ENCODE measurements at places on chromosomes 7 and 10. TPM values are rescaled to one million over a fixed set of nuclear protein-coding genes. Genes with fewer than 3 reads are reported as not detected.
A peak's percentile ranks its signal among the peaks of the same experiment; 100 is the strongest.

The PAOX gene
- 6.0 TPM for total RNA-seq

The EPO gene
- not detected for total RNA-seq

The ATRNL1 gene
- 0.93 TPM for total RNA-seq

DNA sequence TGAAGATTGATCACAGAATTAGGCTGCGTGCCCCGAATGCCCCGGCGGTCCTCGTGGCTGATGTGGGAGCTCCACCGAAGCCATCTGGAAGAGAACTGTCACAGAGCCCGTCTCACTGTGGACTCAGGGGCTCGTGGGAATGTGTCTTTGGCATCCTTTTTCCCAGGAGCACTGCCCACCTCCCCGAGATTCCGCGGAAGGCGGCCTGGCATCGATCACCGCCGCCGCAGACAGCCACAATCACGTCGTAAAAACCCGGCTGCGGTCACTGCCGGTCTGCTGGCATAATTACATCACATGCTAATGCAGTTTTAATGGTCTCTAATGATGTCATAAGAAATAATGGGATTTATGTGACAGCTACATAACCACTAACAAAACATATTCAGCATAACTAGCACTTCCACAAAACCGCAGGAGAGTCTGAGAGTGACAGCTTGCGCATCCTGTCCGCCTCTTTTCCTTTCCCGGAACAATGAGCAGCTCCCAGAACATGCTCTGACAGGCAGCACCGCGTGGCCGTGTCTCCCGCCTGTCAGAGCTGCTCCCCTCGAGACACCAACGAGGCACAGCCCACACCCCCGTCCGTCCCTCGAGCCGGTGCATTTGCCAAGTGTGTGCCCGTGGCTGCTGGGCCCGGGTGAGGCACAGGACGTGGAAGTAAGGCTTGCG, 490.0 kb downstream of the PTPRN2 start:
- no peaks in the 10 kb centered on the region for H3K36me3 ChIP-seq
- DNase-seq = peak; percentile 52
- no peak overlapping the region for H3K4me3 ChIP-seq

DNA sequence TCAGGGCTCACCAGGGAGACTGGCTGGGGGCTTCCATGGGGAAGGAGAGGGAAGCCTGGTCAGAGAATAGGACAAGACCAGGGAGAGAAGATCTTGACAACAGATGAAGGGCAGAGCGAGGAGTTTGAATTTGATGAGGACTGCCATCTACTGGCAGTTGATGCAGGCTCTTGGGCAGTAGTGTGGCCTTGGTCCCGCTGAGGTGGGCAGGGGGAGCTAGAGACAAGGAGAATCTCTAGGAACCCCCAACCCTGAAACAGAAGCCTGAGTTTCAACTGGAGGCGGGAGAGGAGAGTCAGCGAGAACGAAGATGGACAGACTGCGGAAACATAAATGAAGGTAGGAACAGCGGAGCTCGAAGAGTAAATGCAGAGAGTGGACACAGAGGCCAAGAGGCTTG, 81.0 kb downstream of the PPP1R3C start:
- H3K36me3 ChIP-seq = no peaks in the 10 kb centered on the region
- DNase-seq = no peak
- H3K4me1 ChIP-seq = no peaks in the 10 kb centered on the region

DNA sequence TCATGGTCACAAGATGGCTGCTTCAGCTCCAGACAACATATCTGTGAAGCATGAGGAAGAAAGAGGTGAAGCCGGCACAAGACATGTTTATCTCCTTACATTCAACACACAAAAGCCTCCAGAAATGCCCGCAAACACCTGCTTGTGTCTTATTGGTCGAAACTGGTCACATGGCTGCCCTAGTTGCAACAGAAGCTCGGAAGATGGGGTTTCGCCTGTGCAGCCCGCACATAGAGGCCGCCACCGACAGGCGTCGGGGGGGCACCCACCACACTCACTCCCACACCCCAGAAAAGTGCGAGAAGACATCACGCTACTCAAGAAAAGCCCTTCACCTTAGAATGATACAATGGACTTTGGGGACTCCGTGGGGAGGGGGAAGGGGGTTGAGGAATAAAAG, 63.0 kb upstream of the MGMT start:
- H3K27me3 ChIP-seq = no peaks in the 10 kb centered on the region
- no peaks in the 10 kb centered on the region for H3K36me3 ChIP-seq
- no peak overlapping the region for H3K4me3 ChIP-seq
- H3K27ac ChIP-seq = no peak overlapping the region

GRCh38 chr7:77674878-77675277, 21.4 kb upstream of the RSBN1L start:
- no peaks in the 10 kb centered on the region for H3K36me3 ChIP-seq
- no peak overlapping the region for H3K27ac ChIP-seq
- peak; percentile 73 for DNase-seq
- H3K4me3 ChIP-seq = no peak overlapping the region
- no peaks in the 10 kb centered on the region for H3K4me1 ChIP-seq

DNA sequence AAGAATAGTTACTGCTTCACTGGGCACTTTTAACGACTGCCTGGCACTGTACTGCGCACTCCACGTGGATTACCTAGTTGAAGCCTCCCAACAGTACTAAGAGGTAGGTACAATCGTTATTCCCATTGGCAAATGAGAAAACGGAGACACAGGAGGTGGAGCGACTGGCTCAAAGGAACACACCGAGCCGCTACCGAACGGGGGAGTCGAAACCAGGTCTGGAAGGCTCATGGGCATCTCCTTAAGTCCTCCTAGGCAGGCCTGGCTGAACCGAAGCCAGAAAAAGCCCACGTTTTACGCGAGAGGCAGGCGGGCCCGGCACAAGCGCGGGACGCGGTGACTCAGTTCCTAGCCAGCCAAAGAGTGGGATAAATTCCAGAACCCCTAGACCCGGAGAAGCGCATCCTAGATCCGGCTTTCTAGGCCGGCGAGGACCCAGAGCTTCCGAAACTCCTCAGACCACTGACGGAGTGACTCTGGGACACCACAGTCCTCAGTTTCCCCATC, 472 bp downstream of the PDAP1 start:
- H3K27ac ChIP-seq = peak overlapping the region; percentile 99
- DNase-seq = no peak
- H3K4me1 ChIP-seq = peaks cover 43% of the 10 kb centered on the region
- H3K27me3 ChIP-seq = no peaks in the 10 kb centered on the region
- H3K36me3 ChIP-seq = peaks cover 38% of the 10 kb centered on the region
- H3K4me3 ChIP-seq = peak overlapping the region; percentile 100

- peak overlapping the region; percentile 12 for H3K27ac ChIP-seq
- peaks cover 8% of the 10 kb centered on the region for H3K4me1 ChIP-seq
- DNase-seq = no peak
- no peaks in the 10 kb centered on the region for H3K27me3 ChIP-seq
These were observed 25.9 kb downstream of the ST8SIA6 start for GRCh38 chr10:17428351-17429097.

- H3K4me1 ChIP-seq = no peaks in the 10 kb centered on the region
- no peaks in the 10 kb centered on the region for H3K27me3 ChIP-seq
- H3K36me3 ChIP-seq = no peaks in the 10 kb centered on the region
- no peak overlapping the region for H3K4me3 ChIP-seq
These were observed 48.4 kb upstream of the FZD8 start for GRCh38 chr10:35690534-35690933.

DNA sequence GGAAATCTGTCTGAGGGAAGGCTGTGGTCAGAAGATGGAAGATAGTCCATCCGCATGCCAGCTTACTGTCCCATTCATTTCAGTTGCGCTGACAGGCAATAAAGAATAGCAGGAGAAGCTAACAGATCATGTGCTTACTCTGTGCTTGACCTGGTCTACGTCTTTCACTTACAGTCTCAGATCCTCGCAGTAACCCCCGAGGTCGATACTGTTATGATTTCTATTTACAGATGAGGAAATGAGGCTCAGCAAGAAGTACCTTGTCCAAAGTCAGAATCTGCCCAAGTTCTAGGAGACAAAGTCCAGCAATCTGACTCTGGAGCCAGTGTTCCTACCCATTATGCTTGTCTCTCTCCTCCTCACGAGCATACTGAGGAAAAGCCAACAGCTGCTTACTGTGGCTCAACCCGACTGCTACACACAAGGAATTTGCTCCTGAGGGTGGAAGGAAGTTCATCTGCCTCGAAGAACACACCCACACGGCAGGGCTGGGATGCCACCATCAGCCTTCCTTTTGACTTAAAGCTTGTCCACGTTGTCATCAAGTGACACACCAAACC, 74.2 kb downstream of the MINPP1 start:
- no peak overlapping the region for H3K4me3 ChIP-seq
- no peak for DNase-seq
- H3K36me3 ChIP-seq = no peaks in the 10 kb centered on the region
- no peak overlapping the region for H3K27ac ChIP-seq
- no peaks in the 10 kb centered on the region for H3K27me3 ChIP-seq

DNA sequence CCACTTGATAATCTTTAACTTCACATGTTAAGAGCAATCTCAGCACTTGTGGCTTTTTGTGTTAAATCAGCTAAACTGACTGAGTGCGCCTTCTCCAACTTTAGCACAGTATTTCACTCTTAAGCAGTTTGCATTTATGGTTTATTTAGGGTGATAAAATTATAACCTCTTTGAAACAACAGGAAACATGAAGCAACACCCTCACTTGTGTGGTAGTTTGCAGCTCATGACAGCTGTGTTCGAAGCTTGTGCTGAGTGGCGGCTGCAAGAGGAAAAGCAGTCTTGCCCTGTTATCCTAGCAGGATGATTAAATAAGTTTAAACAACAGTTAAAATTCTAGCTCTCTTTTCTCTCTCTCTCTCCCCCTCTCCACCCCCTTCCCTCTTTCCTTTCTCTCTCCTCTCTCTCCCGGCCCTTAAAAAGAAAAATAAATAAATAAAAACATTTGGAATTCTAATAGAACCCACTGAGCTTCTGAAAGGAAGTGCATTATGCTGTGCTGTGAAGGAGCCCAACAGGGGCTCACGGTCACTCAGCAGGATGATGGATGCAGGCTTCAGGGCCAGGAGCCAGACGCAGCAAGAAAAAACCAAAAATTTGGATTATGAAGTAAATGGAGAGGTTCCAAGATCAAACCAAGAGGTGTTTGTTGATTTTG, 25.2 kb downstream of the OGDH start:
- peaks cover 71% of the 10 kb centered on the region for H3K4me1 ChIP-seq
- DNase-seq = no peak
- H3K36me3 ChIP-seq = peaks cover 7% of the 10 kb centered on the region
- H3K27ac ChIP-seq = peak overlapping the region; percentile 55

DNA sequence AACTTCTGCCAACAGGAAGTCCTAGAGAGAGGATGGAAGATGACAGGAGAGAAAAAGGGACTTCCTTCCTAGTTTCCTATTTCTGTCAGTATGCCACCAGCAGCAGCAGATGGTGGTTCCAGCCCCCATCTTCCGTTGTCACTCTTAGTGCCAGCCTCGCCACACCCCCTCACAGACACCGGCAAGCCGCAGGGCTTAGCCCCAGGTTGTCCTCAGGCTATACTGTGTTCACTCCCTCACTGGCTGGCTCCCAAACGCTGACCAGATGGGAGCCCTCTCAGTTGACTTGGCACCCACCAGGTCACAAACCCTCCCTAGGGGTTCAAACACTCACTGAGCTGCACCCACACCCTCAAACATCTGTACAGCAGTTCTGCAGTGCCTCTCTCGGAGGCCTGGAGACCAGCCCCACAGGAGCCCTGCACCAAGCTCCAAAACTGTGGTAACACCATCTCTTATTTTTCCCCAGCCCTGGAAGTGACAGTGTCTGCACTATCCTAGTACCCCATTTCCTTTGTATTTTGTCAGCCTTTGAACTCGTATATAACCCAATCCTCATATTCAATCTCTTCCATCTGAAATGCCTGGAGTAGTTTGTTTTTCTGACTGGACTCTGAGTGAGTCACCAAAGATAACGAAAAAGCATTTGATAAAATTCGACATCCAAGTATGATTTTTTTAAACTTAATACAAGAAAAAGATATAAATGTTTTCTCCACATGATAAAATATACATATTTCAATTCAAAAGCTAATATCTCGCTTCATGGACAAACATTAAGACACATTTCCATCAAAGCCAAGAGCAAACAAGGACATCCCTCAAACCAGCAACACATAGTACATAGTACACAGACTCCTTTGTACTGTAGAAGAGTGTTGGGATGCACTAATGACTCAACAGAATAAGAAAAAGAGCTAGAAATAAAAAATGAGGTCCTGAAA, 34.5 kb downstream of the SMURF1 start:
- no peak for DNase-seq
- no peaks in the 10 kb centered on the region for H3K27me3 ChIP-seq
- H3K4me3 ChIP-seq = no peak overlapping the region
- peak overlapping the region; percentile 3 for H3K27ac ChIP-seq
- H3K4me1 ChIP-seq = peaks cover 72% of the 10 kb centered on the region

GRCh38 chr10:28359334-28359733, 56.5 kb upstream of the MPP7 start:
- no peak overlapping the region for H3K27ac ChIP-seq
- H3K4me1 ChIP-seq = no peaks in the 10 kb centered on the region
- no peak overlapping the region for H3K4me3 ChIP-seq
- H3K27me3 ChIP-seq = no peaks in the 10 kb centered on the region

GRCh38 chr7:79287981-79288380, 165.5 kb downstream of the MAGI2 start:
- H3K27ac ChIP-seq = no peak overlapping the region
- no peak overlapping the region for H3K4me3 ChIP-seq
- DNase-seq = no peak
- no peaks in the 10 kb centered on the region for H3K27me3 ChIP-seq

- no peaks in the 10 kb centered on the region for H3K36me3 ChIP-seq
- no peak overlapping the region for H3K4me3 ChIP-seq
- no peak overlapping the region for H3K27ac ChIP-seq
- DNase-seq = peak; percentile 47
- no peaks in the 10 kb centered on the region for H3K4me1 ChIP-seq
These were observed 33.9 kb downstream of the ANXA8 start for GRCh38 chr10:47449979-47450378.

DNA sequence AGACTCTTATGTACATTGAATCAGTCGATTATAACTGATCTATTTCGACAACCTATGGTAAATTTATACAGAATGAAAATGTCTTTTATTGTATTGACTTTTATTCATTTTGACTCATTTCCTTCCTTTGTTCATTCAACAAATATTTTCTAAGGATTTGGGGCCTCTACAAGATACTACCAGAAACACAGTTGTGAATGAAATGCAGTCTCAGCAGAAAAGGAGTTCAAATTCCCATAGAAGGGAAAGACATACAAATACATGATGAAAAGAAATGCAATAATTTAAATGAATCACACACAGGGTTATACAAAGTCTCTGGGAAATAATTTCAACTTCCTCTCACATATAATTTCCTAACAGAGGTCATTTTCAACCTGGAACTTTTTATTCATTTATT, 134.0 kb upstream of the SEMA3A start:
- DNase-seq = no peak
- no peaks in the 10 kb centered on the region for H3K4me1 ChIP-seq
- H3K27me3 ChIP-seq = no peaks in the 10 kb centered on the region
- H3K27ac ChIP-seq = no peak overlapping the region
- H3K4me3 ChIP-seq = no peak overlapping the region
- H3K36me3 ChIP-seq = no peaks in the 10 kb centered on the region

GRCh38 chr10:127694580-127695193, 42.3 kb upstream of the FOXI2 start:
- DNase-seq = peak; percentile 84
- no peak overlapping the region for H3K27ac ChIP-seq
- no peaks in the 10 kb centered on the region for H3K27me3 ChIP-seq
- H3K36me3 ChIP-seq = no peaks in the 10 kb centered on the region
- H3K4me1 ChIP-seq = no peaks in the 10 kb centered on the region

Data from upper lobe of right lung (tissue), 1 donor.